Stimulated activated CD4-positive, alpha-beta T cell treated with anti-CD3 and anti-CD28 coated beads, Interleukin-4, amount 100 ng/mL, for 48 hours (primary cell): ENCODE measurements at places on chromosomes 12 and 14.

DNA sequence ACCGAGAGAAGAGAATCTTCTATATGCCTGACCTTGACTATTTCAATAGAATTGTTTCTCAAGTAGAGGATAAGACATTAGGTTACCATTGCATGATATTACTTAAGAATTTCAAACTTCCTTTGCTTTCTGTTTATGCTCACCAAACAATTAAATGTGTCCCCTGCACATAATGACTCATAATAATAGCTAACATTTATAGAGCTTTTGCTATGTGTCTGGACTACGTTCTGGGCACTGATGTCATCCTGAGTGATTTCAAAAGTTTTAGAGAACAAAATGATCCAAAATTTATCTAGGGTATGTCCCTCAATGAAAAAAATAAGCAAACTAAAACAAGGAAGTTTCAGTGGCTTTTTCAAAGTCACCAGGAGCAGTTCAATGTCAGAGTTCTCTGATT is 38.8 kb downstream of the SLC15A5 start:
- no peak for DNase-seq

GRCh38 chr12:30548203-30548602 is 147.5 kb downstream of the IPO8 start:
- no peak for DNase-seq

DNA sequence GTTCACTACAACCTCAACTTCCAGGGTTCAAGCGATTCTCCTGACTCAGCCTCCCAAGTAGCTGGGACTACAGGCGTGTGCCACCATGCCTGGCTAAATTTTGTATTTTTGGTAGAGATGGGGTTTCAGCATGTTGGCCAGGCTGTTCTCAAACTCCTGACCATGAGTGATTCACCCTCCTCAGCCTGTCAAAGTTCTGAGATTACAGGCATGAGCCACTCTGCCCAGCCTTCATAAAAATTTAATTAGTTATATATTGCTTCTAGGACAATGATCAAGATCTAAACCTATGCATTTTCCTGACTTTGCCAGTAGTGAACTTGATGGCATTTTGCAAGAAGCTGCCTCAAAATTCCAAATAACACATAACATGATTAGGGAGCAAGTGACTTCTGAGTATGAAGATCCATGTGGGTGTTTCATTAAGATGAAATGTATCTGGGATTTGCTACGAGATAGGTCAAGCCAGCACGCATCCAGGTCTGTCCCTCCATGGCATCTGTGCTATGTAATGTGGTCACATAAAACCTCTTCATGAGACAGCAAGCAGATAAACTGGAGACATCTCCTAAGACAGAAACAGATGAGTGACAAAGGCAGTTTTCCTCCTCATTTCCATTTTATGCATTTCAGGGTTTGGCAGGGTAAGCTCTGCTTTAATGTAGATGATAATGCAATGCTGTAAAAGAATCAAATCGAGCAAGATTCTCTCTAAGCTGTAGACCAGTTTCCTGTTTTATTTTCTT is 319.4 kb upstream of the ATP2B1 start:
- DNase-seq = no peak

DNA sequence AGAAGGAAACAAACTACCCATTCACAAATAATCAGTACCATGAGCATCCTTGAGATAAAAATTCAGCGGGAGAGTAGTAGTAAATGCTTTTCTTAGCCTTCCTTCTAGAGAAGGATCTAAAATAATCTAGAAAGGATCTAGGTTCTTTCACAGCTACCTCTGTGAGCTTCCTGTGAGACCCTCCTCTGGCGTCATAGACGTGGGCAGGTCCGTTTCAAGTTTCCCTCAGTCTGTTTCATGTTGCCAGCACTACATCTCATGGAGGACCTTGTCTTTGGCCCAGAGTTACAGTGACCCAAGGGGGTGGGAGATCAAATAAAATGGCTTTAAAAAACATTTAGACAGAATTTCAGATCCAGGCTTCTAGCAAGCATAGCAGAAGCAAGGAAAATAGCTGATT is 13.6 kb downstream of the DAAM1 start:
- no peak for DNase-seq

GRCh38 chr12:119154435-119154818 is 24.3 kb upstream of the HSPB8 start:
- DNase-seq = peak; percentile 7

DNA sequence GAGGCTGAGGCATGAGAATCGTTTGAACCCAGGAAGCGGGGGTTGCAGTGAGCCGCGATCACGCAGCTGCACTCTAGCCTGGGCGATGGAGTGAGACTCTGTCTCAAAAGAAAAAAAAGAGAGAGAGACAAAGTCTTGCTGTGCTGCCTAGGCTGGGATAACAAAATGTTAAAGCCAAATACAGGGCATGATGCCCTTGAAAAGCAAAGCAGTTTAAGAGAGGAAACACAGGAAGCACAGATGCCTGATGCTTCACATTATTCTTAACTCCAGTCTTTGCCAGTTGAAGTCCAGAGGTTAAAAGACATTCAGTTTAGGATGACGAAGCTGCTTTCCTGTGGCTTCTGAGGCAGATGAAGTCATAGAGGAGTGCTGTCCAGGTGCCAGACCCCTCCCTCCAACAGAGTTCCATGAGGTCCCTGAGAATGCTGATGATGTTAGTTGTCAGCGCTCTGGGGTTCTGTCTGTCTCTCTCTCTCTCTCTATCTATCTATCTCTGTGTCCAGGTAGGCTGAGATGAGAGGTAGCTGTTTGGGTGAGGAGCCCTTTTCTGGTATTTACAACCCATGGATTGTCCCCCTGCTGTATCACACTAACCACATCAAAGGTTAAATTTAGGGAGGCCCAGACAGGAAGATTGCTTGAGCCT is 4.9 kb upstream of the MRPL52 start:
- no peak for DNase-seq

GRCh38 chr12:110916295-110916875 is 4.0 kb downstream of the MYL2 start:
- DNase-seq = no peak

DNA sequence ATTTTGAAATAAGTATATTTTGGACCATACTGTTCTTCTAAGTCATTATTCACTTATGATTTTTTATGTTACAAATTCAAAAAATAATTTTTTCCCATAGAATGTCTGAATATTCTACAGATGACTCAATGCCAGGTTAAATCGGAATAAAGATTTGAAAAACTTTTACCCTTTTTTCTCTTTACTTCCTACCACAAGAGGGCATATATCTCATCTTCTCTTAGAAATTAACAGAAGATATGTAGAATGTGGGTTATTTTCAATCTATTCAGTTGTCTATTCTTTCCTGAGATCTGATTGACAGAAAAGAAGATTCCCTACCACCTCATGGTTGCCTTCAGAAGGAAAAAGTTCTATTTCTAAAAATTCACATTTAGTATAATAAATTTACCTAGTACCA is 53.0 kb upstream of the KITLG start:
- DNase-seq = no peak

- DNase-seq = no peak
These were observed 24.1 kb upstream of the SLC6A13 start for GRCh38 chr12:286531-287300.

DNA sequence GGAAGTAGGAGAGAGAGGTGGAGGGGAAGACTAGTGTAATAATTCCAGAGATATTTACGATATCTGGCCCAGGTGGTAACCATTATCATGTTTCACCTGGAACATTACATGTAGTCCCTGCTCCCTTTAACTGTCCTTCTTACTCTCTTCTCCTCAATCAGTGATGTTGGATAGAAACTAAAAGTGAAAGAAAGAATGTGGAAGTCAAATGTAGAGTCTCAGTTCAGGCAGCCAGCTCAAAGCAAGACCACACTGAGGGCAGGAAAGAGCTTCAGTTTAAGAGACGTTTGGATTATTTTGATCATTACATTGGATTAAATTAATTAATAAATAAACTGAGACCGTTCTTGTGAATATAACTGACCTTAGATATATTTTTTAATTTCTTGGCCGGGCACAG is 594.4 kb downstream of the FLRT2 start:
- no peak for DNase-seq

- no peak for DNase-seq
These were observed 30.0 kb downstream of the DGLUCY start for GRCh38 chr14:91143862-91144261.

- DNase-seq = no peak
These were observed 176.9 kb downstream of the PRKCH start for GRCh38 chr14:61498303-61498702.
